Smooth muscle cell of the umbilical artery (primary cell): ENCODE measurements at places on chromosomes 13 and 19. TPM values are rescaled to one million over a fixed set of nuclear protein-coding genes. Genes with fewer than 3 reads are reported as not detected.

TUBA3C gene
- total RNA-seq: not detected in 2 replicates

NAPSA gene
- total RNA-seq: 0.30 and 0.32 TPM in 2 replicates

CLC gene
- not detected in 2 replicates for total RNA-seq

ATP4A gene
- total RNA-seq: not detected in 2 replicates

LRG1 gene
- total RNA-seq: not detected in 2 replicates

OR4F17 gene
- total RNA-seq: not detected in 2 replicates

KIRREL2 gene
- total RNA-seq: 0.05 TPM in 1 of 2 replicates, not detected in the other

CYP2A6 gene
- total RNA-seq: 0.30 TPM in 1 of 2 replicates, not detected in the other

AP1M1 gene
- 43.7 and 83.6 TPM in 2 replicates for total RNA-seq

RUBCNL gene
- 0.30 and 0.51 TPM in 2 replicates for total RNA-seq

SMARCA4 gene
- total RNA-seq: 74.2 and 163 TPM in 2 replicates

ZNF575 gene
- 0.09 and 0.30 TPM in 2 replicates for total RNA-seq

C19orf85 gene
- total RNA-seq: not detected in 2 replicates

KRTDAP gene
- not detected in 2 replicates for total RNA-seq

TTYH1 gene
- total RNA-seq: not detected in 2 replicates

ZNF426 gene
- total RNA-seq: 21.5 and 25.8 TPM in 2 replicates

SULT2A1 gene
- not detected in 2 replicates for total RNA-seq

CEACAM3 gene
- not detected in 2 replicates for total RNA-seq

PRKCG gene
- 0.30 TPM in 1 of 2 replicates, not detected in the other for total RNA-seq

CYP2A7 gene
- not detected in 2 replicates for total RNA-seq

GSX1 gene
- not detected in 2 replicates for total RNA-seq

PCP2 gene
- total RNA-seq: not detected in 2 replicates

ZNF177 gene
- 0.97 and 2.1 TPM in 2 replicates for total RNA-seq

PALM gene
- total RNA-seq: 0.28 and 0.89 TPM in 2 replicates

DEDD2 gene
- 19.3 and 24.5 TPM in 2 replicates for total RNA-seq
